ENCODE measurements at places on chromosomes 6 and 20. TPM values are rescaled to one million over a fixed set of nuclear protein-coding genes. Genes with fewer than 3 reads are reported as not detected.

GRCh38 chr20:48621376-48622078, 206.3 kb downstream of the PREX1 start:
- ATAC-seq = no peak

- no peak for ATAC-seq
Measured at GRCh38 chr6:21586740-21587178, 6.8 kb upstream of the SOX4 start.

DNA sequence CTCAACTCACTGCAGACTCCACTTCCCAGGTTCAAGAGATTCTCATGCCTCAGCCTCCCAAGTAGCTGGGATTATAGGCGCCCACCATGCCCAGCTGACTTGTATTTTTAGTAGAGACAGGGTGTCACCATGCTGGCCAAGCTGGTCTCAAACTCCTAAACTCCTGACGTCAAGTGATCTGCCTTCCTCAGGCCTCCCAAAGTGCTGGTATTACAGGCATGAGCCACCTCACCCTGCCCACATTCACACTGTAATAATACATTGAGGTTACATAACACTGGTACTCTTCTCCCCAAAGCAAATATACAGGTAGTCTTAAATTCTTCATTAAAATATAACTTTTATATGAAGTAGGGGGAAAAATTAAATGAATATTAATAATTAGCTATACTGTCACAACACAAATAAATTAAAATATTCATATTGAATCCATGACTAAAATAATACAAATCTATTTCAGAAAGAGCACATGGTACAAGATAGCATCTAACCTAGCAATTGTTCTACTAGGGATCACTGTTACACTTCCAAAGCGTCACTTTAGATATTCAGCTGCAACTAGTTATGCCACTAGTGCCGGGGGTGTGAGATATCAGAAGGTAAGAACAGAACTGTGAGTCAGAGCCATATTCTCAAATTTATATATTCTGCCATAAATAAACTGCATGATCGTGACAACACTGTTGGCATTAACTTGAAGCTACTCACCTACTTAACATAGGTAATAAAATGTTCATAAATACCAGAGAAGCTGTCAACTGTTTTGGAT, 169.1 kb upstream of the SHLD1 start:
- no peak for ATAC-seq

The DUSP15 gene
- 6.5 TPM for total RNA-seq

The PMEPA1 gene
- 47.5 TPM for total RNA-seq

DNA sequence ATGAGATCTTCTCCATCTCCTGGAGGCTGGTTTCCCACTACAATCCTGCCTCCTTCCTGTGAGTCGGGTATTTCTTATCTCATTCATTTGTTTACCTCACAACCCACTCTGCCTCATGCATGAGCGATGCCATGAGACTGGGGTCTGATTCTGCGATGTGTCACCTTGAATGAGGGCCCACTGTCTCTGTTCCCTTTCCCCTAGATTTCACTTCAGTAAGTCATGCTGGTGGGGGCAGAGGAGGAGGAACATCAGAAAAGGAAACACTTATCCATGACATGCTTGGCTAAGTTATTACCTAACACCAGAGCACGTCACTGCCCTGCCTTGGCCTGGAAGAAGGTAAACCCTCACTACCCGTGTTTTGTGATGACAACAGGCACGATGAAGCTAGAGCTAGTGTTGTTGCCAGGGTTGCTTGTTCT, 337.4 kb upstream of the PRDM1 start:
- no peak for ATAC-seq

The BTN1A1 gene
- total RNA-seq = not detected

The RGS19 gene
- 9.8 TPM for total RNA-seq

DNA sequence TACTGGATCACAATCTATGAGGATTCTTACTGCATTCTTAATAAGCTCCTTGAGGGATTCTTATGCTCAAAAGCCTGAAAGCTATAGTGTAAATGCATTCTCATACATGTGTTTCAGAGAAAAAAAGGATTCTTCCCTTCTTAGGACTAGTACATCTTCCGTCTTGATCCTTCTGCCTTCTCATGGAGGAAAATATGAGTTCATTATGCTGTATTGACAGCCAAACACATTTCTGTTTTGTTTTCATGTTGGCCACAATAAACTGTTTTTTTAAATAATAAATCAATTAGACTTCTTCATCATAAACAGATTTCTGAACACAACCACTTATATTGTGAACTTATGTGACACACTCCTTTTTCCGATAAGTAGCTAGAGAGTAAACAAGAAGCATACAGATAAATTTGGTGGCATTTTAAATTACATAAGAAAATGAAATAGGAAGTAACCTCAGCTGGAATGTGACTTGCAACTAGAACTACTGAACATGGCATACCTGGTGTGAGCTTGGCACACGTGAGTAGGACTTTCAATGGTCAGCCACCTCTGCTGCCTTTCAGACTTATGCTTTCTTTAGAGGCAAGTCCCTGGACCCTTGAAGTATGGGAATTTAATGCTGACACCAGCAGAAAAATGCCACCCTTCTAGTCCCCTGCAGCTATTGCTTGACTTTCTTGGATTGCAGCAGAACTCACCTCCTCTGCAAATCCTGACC, 350.4 kb downstream of the BCKDHB start:
- no peak for ATAC-seq

The CCN6 gene
- total RNA-seq = not detected

The MBOAT1 gene
- total RNA-seq = 3.9 TPM

DNA sequence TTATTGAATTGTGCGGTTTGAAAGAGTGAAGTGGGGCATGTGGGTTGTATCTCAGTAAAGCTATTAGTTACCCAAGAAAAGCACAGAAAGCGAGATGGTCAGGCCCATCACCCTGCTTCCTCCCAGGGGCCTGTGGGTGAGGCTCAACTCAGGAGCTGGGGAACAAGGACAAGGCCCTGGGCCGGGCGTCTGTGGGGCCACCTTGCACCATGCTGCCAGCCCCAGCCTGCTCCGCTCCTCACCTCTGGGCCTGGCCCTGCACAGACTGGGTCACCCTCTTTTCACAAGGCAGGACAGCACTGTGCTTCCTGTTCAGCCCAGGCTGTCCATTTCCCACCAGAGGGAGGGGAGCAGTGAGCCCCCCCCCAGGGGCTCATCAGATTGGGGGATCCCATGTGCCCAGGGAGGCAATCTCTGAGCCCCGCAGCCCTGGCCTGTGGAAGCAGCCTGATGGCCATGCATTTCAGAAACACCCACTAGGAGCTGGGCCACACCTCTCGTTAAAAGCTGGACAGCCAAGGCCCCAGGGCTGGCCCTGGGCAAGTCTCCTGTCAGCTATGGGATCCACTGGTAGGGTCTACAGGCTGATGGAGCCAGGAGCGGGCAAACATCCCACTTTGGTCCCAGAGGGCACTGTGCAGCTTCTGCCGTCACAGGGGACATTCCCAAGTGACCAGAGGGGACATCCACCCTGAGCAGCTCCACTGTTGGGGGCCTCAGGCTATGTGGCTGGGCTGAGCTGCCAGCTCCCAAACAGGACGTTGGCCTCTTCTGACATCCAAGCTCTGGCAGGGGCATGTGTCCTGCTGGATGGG, 55.9 kb downstream of the YTHDF1 start:
- ATAC-seq = no peak

DNA sequence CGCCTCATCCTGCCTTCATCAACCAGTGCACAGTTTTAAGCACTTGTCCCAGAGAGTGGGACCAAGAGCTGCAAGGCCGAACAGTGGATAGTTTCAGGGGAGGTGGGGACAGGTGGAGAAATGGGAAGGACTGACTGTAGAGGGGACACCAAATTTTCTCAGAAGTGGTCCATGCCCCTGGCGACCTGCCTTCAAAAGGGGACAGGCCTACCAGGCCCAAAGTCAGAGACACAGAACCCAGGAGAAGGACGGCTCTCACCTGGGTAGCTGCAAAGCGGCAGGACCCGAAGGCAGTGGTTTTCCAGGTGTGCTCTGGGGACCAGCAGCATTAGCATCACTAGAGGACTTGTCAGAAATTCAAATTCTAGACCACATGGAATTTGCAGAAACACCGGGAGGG, 5.8 kb downstream of the TFEB start:
- ATAC-seq = no peak

- ATAC-seq = peak; percentile 58
Measured at GRCh38 chr6:72182337-72183246, 296.2 kb downstream of the RIMS1 start.

The C20orf141 gene
- total RNA-seq = not detected

The NOX3 gene
- 0.54 TPM for total RNA-seq

- ATAC-seq = no peak
Measured at GRCh38 chr6:22800451-22800850, 231.1 kb downstream of the HDGFL1 start.

The SMIM26 gene
- 178 TPM for total RNA-seq

- no peak for ATAC-seq
Measured at GRCh38 chr6:127397729-127398630, 54.6 kb upstream of the ECHDC1 start.

The FNDC1 gene
- 2.5 TPM for total RNA-seq

DNA sequence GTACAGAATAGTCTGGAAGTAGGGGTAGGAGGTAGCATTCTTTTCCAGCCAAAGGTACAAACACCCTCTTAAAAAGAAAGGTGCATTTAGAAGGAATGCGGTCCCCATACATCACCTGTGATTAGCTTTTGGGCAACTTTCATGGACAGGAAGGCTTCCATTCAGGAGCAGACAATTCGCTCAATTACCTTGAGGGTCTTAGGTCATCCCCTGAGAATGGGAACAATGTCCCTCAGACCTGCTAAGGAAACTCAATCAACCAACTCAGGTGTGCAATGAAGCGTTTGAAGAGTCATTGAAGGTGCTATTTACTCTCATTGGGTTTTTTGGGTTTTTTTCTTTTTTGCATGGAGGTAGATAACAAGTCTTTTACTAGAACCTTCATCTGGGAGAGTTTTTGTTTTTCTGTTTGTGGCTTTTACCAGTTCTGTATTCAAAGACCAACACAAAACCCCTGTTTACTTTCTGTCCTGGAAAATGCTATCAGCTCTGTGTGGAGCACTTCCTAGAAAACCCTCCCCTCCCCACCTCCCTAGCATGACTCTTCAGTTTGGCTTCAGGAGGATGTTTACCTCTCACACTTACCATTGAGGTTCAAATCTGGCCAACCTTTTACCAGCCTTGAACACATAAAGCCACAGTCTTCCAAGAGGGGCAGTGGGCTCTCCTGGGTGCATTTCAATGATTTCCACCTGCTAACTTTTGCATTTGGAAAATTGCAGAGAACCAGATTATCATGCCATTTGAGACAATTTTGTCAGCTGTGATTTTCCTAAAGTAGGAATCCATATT, 271.2 kb upstream of the PRDM1 start:
- ATAC-seq = no peak

The ZNF311 gene
- 0.82 TPM for total RNA-seq

The POM121L2 gene
- not detected for total RNA-seq

DNA sequence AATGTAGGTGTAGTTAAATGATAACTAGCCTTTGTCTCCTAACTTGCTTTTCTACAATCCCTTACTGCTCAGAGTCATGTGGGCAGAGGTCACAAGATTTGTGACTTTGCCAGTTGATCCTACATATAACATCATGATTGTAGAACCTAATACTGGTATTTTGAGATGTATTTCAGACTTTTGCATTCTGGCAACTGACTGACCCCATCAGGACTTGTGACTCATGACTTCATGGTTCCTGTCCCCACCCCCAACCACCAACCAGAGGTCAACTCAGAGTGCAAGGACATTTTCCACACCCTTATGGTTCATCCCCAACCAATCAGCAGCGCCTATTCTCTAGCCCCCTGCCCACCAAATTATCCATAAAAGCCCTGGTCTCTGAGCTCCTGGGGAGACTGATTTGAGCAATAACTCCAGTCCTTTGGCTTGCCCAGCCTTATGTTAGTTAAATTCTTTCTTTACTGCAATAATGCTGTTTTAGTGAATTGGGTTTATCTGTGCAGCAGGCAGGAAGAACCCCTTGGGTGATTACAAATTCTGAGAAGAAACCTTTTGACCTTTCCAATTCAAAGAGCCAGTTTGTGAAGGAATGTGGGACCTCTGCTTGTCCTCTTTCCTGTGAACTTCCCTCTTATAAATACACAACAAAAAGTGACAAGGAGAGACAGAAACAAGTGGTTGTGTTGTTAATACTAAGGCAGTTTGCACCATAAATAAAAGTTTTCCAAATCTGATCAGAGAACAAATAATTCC, 588.7 kb downstream of the UTRN start:
- no peak for ATAC-seq

The ACSS1 gene
- 44.7 TPM for total RNA-seq

DNA sequence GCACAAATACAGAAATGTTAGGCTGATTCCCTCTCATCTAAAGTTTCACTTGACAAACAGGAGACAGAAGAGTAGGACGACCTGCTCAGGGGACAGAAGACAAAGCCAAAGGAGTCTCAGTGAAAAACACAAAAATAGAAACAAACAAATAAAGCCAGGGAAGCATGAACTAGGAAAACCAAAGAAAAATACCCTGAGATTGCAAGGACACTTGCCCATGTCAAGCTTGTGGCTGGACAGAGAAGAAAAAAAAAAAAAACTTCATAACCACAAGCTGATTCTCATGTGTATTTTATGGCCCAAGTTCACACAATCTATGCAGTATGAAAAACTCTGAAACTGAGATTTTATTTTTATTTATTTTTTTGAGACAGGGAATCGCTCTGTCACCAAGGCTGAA, 85.6 kb upstream of the BEND6 start:
- ATAC-seq = no peak

GRCh38 chr20:47370850-47371782, 14.6 kb upstream of the ZMYND8 start:
- no peak for ATAC-seq

The IBTK gene
- 26.9 TPM for total RNA-seq

DNA sequence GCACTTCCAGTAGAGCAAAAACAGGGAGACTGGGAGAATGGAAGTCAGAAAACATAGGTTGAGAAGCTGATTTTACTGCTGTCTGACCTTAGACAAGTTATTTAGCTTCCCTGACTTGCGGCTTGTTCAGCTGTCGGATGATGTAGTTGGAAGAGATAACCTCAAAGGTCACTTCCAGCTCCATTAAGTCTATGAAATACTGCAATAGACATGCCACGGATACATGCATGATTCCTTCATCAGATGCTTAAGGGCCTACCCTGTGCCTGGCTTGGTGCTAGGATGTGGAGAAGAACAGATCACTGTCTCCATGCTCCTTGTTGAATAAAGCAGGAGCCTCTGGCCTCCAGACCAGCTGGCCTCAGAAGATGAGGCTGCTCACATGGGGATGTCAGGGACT, 43.7 kb downstream of the FYN start:
- no peak for ATAC-seq

- no peak for ATAC-seq
Measured at GRCh38 chr20:10940941-10941340, 267.1 kb upstream of the JAG1 start.

- no peak for ATAC-seq
Measured at GRCh38 chr6:128275030-128275429, 245.4 kb downstream of the PTPRK start.

The ECT2L gene
- total RNA-seq = 0.27 TPM
